NCI-H510A treated with DMSO at 0.1 percent for 48 hours (cell line): ENCODE measurements at places on chromosomes 11 and 22.

GRCh38 chr11:116202922-116203321 lies 569.9 kb downstream of the BUD13 start:
- no peak for DNase-seq

GRCh38 chr11:12251666-12252560 lies 125.5 kb upstream of the PARVA start:
- DNase-seq: no peak

- no peak for DNase-seq
Measured at GRCh38 chr11:122509091-122509490, 146.4 kb upstream of the UBASH3B start.

DNA sequence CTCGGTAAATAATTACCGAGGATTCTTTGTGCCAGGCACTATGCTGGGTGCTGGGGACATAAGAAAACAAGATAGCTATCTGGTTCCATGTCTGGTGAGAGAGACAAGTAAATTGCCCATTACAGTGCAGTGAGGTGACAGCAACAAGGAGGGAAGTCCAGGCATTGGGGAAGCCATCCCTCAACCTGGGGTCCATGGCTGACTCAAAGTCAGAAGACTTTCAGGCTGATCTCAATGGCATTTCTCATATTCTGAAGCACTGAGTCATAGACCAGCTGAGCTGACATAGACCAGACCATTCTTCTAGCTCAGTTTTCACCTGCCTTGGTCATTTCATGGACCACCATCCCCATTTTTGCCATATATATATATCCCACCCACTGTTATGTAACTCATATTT lies 158.8 kb downstream of the TTC17 start:
- no peak for DNase-seq
